ENCODE measurements at places on chromosomes 6 and 20.

GRCh38 chr6:119768201-119768600 lies 418.6 kb upstream of the MAN1A1 start:
- DNase-seq: no peak

- no peak for DNase-seq
Measured at GRCh38 chr6:19605624-19606023, 231.5 kb upstream of the ID4 start.

- DNase-seq: no peak
Measured at GRCh38 chr6:20691185-20691584, 156.9 kb downstream of the CDKAL1 start.

DNA sequence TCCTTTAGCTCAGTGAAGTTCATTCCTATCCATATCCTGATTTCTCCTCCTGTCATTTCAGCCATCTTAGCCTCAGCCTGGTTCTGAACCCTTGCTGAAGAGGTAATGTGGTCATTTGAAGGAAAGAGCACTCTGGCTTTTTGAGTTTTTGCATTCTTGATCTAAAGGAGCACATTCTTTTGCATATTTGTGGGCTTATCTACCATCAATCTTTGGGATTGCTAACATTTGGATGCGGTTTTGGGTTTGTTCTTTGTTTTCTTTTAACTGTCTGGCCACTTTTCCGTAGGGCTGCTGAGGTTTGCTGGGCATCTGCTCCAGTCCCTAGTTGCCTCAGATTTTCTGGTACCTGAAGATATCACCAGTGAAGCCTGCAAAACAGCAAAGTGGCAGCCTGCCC lies 238.3 kb downstream of the EPM2A start:
- DNase-seq: no peak

DNA sequence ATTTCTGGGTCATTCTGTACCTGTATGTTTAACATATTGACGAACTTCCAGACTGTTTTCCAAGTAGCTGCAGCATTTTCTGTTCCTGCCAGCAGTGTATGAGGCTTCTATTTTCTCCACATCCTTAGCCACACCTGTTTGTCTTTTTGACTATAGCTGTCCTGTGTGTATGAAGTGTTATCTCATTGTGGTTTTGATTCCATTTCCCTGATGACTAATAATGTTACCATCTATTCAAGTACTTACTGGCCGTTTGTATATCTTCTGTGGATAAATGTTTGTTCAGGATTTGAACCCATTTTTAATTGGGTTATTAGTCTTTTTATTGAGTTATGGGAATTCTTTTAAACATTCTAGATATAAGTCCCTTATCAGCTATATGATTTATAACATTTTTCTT lies 95.2 kb downstream of the JAG1 start:
- no peak for DNase-seq

- DNase-seq: peak; percentile 93
Measured at GRCh38 chr20:62861726-62862336, at the start of gene TCFL5. Gene TCFL5, minus strand, starts transcription at chr20:62861822. Its CDS starts 152 bp downstream, at chr20:62861670.

DNA sequence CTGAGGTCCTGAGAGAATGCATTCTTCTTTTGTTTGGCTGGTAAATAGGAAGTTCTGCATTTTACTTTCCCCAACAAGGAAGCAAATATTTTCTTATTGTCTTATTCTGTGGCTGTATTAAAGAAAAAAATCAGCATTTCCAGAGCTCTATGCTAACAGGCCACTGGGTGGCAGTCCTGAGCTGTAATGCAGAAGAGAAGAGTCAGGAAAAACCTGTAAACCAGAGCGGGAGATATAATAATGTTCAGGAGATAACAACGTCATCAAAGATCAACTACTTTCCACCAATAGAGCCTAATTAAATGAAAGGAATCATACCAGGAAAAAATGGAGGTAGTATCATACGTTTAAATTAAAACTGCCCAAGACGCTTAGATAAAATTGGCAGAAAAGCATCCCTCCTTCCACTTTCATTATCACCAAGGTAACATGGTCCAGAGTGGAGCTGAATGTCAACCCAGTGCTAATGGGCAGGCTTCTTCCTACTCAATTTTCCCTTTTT lies 55.6 kb upstream of the CARMIL1 start:
- DNase-seq: peak; percentile 60

- DNase-seq: no peak
Measured at GRCh38 chr20:38354227-38354626, 7.9 kb downstream of the LBP start.

GRCh38 chr6:108544606-108545005 lies 16.1 kb upstream of the FOXO3 start:
- DNase-seq: no peak

DNA sequence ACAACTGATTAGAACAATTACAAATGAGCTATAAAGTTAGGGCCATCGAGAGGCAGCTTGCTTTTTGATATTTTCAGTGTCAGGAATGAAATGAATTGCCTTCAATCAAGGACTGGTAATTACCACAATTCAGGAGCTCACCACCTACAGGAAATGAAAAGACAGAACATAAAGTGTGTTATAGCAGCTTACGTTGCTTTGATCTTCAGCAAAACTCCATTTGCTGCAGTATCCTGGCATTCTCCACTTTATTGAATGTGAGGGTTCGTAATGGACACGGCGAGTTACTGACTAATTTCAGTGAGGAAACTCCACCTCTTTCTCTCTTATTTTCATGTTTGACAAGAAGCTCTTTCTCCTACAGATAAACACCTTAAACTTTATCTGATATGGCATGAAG lies 440.0 kb upstream of the HSF2 start:
- no peak for DNase-seq

GRCh38 chr6:52663120-52663935 lies 7.6 kb upstream of the TMEM14A start:
- DNase-seq: peak; percentile 75

- no peak for DNase-seq
Measured at GRCh38 chr20:53736122-53736756, 142.6 kb upstream of the ZNF217 start.

DNA sequence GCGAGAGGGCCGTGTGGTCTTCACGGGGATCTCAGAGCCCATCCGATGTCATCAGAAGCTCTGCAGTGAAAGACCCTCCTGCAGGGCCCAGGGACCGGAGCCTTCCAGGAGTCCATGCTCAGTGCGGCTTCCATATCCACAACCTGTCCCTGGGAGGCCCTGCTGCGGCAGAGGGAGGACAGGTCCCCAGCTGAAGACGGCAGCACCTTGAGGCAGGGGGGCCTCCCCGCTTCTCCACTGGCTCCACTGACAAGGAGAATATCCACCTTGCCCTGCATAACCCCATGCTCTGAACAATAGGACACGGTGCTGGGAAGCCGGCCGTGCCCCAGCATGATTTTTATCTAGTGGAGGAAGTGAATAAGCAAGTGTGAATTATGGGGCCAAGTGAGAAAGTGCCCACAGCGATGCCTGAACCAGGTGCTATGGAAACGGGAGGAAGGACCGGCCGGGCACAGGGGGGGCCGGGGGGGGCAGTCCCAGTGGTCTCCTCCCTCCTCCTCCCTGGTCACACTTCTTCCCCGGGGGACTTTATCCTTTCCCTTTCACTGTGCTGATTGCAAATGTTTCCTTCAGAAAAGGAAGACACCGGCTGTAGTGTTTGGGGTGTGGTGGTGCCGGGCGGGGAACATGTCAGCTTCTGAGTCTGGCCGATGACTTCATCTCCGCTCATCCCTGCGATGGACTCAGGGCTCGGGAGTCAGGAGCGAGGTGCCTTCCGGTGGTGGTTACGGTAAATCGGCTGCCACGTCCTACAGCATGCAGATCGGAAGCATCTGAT lies 225.1 kb downstream of the ERMARD start:
- DNase-seq: peak; percentile 47

DNA sequence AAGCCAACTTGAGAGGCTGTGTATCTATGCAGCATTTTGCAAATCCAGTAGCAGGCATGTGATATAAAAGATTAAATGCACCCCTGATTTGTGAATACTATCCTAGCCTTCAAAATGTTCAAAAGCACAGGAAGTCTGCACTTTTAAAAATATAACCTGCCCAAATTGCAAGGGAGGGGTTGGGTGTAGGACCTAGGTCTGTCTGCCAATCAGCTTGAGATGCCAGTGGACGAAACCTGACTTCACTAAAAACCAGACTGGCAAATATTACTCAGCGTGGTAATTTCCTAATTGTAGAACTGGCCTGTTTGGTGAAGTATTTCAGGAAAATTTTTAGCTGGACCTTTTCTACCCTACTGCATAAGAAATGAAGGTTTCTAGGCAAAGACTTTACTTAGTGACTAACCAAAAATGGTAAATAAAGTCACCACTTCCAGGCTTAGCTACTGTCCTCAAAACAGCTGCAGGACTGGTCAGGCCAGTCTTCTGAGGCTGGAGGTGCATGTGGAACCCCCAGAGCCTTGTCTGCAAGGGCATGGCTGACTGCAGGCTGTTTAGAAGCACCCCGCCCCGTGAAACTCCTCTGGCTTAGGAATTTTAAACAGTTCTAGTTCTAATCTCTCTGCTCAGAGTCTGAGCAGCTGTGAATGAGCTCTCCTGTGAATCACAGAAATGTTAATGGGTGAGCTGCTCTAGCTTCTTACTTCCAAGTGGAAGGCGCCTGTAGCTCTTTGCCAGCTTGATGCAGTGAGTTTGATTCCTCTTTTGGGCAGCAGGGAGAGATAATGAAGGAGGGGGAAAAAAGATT lies 104.4 kb upstream of the ESR1 start:
- no peak for DNase-seq

DNA sequence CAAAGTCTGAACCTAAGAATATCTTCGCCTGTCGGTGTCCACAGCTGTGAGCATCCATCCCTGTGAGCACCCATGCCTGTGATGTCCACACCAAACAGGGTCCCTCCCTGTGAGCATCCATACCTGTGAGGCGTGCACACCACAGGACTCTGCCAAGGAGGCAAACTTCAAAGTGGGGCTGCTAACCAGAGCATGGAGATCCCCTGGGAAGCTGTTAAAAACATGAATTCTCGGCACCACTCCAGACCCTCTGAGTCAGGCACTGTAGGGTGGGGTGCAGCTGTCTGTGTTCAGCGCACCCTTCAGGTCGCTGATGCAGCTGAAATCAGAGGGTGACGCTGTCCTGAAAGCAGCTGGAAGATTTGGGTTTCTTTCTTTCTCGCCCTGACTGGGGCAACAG lies 85.4 kb upstream of the NXT1 start:
- no peak for DNase-seq

DNA sequence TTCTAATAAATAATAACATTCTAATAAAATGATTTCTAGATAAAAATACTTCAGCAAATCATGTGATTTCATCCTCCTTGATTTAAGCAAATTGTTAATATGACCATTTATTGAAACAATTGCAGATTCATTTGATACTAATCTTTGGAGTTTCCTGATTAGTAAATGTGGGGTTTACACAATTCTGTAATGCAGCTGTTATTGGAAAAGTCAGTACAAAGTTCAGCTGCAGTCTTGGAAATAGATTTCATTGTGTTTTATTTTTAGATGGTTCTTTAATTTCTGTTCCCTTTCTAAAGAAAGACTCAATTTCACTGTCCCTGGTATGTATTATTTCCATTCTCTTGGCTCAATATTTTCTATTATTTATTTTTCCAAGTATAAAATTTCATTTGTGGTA lies 342.0 kb downstream of the TBC1D32 start:
- DNase-seq: no peak

DNA sequence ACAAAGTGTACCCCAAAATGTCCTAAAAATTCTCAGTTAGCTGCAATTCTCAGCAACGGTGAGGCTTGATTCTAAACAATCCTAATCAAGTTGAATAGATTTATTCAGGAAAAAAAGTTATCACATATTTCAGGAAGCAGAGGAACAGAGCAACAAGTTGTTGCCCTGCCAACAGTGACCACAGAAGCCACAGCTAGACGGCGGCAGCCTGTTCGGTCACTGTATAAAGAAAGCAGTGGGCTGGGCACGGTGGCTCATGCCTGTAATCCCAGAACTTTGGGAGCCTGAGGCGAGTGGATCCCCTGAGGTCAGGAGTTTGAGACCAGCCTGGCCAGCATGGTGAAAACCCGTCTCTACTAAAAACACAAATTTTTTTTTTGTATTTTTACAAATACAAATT lies 171.2 kb upstream of the BMP5 start:
- peak; percentile 79 for DNase-seq

DNA sequence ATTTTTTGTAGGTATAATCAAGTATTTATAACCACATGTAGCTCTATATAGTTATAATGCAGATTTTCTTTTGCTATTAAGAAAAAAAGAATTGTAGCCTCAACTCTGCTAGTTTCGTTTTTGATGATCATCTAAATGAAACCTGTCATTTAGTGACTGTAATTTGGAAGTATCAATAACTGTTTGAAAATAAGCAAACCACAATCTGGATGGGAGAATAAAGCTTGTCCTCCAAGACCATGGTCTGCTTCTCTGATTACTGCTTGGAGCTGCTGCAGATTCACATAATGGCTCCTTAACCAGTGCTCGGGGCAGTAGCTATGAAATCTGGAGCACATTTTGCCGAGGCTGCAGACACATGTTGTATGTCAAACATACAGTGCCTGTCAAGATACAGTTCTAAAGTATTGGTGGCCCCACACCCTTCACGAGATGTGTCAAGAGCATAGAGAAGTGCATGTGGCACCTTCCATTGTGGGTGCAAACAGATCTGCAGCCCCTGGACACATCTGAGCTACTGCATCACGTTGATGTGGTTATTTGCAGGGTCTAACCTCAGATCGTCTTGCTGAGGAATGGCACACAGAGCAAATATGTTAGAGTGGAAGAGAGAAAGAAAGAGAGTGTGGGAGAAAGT lies 255.7 kb upstream of the SUPT3H start:
- no peak for DNase-seq

GRCh38 chr20:3046677-3047462 lies 1.0 kb downstream of the MRPS26 start:
- no peak for DNase-seq

DNA sequence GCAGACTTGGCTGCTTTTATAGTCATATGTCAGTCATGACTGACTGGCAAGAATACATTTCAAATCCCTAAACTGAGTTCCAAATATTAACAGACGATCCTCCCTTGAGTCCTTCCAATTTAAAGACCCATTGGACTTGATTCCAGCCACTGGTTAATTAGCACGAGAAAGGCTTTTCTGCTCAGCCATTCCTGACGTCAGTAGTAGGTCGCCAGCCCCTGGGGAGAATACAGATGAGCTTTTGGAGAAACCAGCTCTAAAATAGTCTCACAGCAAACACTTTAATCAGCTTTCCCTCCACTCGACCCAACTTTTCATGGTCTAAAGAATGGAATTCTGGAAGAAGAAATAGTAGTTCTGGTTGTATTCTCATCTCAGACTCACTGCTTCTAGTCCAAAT lies 91.6 kb downstream of the SLC22A3 start:
- no peak for DNase-seq

GRCh38 chr6:133203344-133203697 lies 37.8 kb upstream of the EYA4 start:
- DNase-seq: no peak

- DNase-seq: no peak
Measured at GRCh38 chr20:19376451-19377229, 164.2 kb downstream of the SLC24A3 start.

All from tibial artery (tissue), 4 donors.